Neural progenitor cell (in vitro differentiated cells): ENCODE measurements at places on chromosomes 2 and 18. TPM values are rescaled to one million over a fixed set of nuclear protein-coding genes. Genes with fewer than 3 reads are reported as not detected.
A peak's percentile ranks its signal among the peaks of the same experiment; 100 is the strongest.

Gene RAB31
- 4.6 and 5.0 TPM in 2 replicates for total RNA-seq

Gene STRN
- 12.8 and 20.9 TPM in 2 replicates for total RNA-seq

Gene LOXHD1
- not detected in 2 replicates for total RNA-seq

Gene GNAL
- total RNA-seq = 10.8 and 26.8 TPM in 2 replicates

Gene KIF3C
- 13.2 and 25.9 TPM in 2 replicates for total RNA-seq

Gene AQP4
- total RNA-seq = 0.09 and 0.12 TPM in 2 replicates

Gene SCN9A
- total RNA-seq = 1.1 and 1.2 TPM in 2 replicates

Gene TMEM247
- total RNA-seq = not detected in 2 replicates

GRCh38 chr18:9722691-9723090 is 14.6 kb downstream of the RAB31 start:
- no peak overlapping the region for H3K27ac ChIP-seq
- no peak overlapping the region for H3K4me3 ChIP-seq
- no peak for DNase-seq

- H3K36me3 ChIP-seq = no peaks in the 10 kb centered on the region
- H3K4me1 ChIP-seq = no peaks in the 10 kb centered on the region
- no peak overlapping the region for H3K27ac ChIP-seq
- no peaks in the 10 kb centered on the region for H3K27me3 ChIP-seq
These were observed 108.8 kb downstream of the GYPC start for GRCh38 chr2:126764686-126765265.

DNA sequence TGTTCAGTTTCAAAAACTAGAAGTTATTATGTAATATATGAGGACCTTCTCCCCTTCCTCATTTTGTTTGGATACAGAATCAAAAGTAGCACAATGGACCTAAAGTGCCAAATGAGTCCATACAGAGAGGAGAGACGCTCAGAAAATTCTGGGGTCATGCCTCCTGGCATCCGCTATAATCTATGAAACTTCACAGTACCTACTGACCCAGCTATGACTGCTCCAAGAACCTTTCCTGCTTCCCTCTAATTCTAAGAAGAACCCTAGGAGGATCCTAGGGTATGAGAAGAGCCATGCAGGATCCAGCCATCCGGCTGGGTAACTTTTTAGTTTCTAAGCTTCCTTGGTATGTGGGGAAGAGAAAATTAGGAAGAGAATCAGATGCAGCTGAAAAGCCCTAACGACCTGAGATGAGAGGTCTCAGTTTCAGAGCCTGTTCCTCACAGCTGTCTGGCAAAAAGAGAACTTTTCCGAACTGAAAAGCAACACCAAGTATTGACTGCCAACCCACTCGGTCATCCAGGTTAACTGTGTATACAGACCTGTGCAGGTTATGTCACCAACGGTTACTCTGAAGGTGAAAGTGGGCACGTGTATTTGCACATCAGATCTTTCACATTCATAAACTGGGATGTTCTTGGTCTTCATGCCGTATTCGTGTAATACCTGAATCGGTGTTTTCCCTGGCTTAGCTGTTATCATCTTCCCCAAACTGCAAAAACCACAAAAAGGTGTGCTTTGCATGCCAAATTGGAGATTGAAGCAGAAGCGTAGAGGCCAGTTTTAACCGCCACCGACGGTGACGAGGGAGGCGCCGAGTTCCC is 1.1 kb downstream of the PRKRA start:
- peak; percentile 21 for DNase-seq
- peaks cover 19% of the 10 kb centered on the region for H3K4me1 ChIP-seq
- H3K36me3 ChIP-seq = peaks cover 18% of the 10 kb centered on the region

- no peak overlapping the region for H3K4me3 ChIP-seq
- no peaks in the 10 kb centered on the region for H3K4me1 ChIP-seq
- DNase-seq = no peak
These were observed 56.0 kb downstream of the TRAPPC12 start for GRCh38 chr2:3435445-3435844.

- no peak for DNase-seq
- H3K4me3 ChIP-seq = no peak overlapping the region
- H3K27ac ChIP-seq = no peak overlapping the region
- no peaks in the 10 kb centered on the region for H3K27me3 ChIP-seq
- peaks cover 20% of the 10 kb centered on the region for H3K4me1 ChIP-seq
These were observed 140.4 kb downstream of the CTIF start for GRCh38 chr18:48679236-48679635.

DNA sequence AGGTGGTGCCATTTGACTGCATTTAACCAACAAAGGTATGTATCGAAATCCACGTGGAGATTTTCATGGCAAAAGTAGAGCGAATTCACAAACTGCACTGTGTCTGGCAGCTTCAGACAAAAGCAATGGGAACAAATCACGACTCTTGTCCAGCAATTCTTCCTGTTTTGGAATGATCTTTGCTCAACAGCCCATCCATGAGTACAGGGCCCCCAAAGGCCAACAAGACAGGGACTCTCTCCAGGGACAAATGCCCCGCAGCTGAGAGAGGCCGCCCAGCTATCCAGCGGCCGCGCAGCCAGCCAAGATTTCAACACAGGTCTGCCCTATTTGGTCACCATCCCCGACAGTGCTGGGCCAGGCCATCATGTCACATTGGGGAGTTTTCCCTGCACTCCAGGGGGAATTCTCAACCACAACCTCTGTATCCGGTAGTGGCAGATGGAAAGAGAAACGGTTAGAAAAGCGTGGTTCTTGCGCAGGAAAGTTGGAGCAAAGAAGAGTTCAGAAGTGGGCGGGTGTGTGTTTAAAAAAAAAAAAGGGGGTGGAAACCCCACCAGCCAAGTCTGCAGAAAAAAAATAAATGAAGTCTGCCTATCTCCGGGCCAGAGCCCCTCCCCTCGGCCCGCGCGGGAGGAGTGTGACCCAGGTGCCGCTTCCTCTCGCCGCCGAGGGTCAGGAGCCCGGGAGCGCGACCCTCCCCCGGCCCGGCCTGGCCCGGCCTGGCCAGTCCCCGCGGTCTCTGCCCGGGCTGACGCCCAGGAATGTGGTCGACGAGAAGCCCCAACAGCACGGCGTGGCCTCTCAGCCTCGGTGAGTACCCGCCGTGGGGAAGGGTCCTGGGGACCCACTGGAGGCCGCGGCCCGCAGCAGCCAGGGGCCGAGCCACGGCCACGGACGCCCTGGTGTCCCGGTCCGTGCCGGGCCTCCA is at the start of gene GYPC:
GYPC (plus strand) TSS at position 659 of the 931 bp plus-strand sequence; CDS start at position 765, 106 bp downstream.
- no peak within 1 kb of the TSS for H3K27ac ChIP-seq
- peak; percentile 72 for DNase-seq
- peak within 1 kb of the TSS; percentile 51 for H3K4me3 ChIP-seq
- peaks cover 19% of the 10 kb centered on the region for H3K27me3 ChIP-seq
- H3K36me3 ChIP-seq = no peaks in the 10 kb centered on the region

GRCh38 chr2:110770404-110770958 is 38.1 kb downstream of the ACOXL start:
- H3K27me3 ChIP-seq = peaks cover 31% of the 10 kb centered on the region
- DNase-seq = peak; percentile 95
- H3K27ac ChIP-seq = no peak overlapping the region
- H3K4me1 ChIP-seq = peaks cover 45% of the 10 kb centered on the region
- H3K36me3 ChIP-seq = no peaks in the 10 kb centered on the region
- no peak overlapping the region for H3K4me3 ChIP-seq
